NCI-H2081 treated with DMSO at 0.1 percent for 48 hours (cell line): ENCODE measurements at places on chromosomes 2 and 18.

DNA sequence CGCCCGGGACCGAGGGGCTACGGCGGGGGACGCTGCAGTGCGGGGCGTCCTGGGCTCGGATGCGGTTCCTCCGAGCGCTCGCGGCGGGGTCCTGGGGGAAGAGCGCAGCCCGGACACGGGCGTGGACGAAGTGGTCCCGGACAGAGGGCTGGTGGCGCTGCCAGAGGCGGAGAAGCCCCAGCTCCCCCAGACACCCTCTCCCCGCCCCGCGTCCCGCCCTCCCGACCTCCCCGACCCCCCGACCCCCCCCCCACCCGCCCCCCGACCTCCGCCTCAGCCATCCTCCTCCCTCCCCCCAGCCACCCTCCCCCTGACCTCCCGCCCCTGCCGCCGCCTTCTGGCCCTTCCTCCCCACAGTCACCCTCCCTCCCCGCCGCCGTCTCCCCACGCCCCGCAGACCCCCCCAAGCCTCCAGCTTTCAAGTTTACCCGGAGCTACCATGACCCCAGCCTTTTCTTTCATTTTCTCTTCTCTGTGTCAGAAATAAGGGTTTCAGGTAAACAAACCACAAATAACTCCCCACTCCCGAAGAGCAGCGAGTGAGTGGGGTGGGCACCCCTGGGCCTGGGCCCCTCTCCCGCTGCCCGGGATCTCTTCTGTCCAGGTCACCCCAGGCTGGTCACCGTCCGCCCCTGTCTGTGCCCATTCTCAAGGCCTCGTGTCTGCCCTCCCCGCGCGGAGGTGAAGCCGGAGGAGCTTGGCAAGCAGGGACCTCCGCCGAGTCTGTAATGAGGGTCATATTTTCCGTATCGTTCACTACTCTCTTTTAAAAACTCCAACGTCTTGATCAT is 5.1 kb downstream of the NFATC1 start:
- DNase-seq, result no peak

DNA sequence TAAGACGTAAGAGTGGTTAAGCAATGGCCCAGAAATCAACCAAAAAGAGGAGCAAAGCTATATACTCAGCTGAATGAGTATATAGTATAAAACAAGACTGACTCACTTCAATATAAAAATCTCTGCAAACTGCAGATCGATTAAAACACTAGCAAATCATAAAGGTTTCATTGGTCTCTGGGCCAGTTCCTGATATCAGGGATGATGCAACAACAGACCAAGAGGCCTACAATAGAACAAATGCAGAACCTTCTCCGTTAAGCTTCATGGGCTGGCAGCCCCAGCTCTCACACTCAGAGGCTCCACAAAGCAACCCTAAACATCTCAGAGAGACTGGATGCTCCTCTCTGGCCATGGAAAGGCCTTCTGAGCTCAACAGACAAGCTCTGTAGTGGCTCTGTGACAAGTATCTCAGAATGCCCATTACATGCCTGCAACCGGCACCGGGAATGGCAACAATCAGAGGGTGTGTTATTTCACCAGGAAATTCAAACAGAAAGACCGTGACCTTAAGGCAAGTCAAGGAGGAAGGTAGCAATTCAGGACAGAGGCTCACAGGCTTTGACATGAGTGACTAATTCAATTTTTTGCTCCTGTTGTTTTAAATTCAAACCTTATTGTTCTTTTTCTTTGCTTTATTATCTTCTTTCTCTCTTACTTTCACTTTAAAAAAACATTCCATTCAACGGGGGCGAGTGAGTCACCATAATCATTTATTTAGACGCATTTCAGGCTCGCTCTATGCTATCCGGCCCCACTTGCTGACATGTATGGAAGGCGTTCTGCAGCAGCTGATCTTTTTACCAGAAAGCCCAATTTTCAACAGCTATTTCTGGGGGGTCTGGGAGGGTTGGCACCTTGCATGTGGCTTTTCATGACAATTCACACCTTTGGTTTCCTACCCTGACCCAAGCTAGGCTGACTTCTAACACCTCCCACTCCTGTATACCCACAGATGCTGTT is 15.1 kb downstream of the CYRIA start:
- no peak for DNase-seq

DNA sequence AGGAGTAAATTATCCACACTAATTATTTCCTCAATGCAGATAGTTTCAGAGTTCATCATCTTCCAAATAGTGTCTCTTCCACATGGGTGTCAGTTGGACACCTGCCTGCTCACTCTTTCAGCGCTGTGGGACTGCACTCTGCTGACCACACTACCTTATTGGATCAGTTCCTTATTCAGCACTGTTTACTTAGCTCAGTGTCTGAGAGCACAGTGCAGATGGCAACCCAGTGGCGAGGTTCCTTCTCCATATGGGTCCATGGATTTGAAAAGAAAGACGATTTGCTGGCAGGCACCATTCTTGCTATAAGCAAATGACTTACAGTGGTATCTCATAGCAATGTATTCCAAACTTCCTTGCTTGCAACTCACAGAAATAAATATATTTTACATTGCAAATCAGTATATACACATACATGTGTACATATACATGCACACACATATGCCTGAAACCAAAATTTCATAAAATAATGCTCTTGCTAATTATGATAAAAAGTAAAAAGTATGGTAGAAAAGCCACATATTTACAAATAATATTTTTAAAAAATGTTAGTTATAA is 354.8 kb downstream of the INSIG2 start:
- no peak for DNase-seq

GRCh38 chr18:3878401-3878800 is 428.4 kb downstream of the TGIF1 start:
- no peak for DNase-seq

DNA sequence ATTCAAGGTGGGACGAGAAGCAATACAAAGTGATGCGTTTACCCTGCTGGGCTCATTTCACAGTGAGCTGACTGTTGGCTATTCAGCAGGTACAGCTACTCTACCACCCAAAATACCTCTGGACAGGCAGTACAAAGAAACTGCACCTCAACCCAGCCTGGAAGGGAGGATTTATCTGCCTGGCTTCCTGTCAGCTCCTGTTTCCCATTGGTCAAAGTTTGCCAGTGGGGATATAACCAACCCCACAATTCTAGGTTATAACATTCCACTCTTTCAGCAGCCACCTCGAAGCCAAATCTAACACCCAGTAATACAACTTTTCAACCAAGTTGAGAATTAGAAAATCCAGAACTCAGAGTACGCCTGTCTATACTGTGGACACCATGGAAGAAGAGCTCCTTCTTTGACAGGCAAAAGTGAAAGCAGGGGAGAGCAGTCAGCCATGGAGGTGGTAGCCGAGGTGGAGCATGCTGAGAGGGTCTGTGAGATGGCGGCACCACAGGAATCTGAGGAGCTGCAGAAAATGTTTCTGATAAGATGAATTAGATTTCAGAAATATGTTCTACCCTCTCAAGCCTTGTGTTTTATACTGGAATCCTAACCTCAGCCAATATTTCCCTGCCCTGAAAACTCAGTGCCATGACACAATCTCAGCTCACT is 10.8 kb downstream of the DUSP19 start:
- DNase-seq, result no peak

DNA sequence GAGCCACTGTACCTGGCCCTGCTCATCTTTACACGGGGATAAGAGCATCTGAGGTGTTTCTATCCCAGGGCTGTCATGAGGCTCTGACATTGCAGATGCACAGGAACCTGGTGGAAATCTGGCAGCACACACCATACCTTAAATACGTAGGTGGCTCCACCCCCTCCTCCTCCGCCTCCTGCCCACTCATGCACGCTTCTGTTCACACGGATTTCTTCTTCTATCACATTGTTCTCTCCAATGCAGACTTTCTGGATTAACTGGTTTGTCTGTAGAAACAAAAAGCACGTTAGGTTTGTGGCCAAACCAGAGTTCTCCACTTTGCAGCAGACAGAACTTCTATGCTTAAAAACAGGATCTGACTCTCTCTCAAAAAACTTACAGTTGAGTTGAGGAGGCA is 118.2 kb downstream of the CLIP4 start:
- DNase-seq, result no peak

DNA sequence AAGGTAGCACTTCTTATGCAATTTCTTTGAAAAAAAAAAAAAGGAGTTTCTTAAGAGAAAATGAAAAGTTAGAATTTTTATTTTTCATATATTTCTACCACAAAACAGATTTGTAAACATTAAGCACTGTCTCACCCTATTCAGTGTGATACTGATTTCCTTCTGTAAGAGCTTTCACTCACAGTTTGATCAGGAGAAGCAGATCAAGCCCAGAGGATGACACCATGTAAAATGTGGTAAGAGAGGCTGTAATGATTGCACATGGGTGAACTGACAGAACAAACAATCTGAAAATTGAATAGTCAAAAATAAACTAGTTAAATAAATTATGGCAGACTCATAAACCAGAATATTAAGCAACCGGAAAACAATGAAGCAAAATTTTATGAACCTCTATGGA is 54.5 kb downstream of the MEMO1 start:
- no peak for DNase-seq

DNA sequence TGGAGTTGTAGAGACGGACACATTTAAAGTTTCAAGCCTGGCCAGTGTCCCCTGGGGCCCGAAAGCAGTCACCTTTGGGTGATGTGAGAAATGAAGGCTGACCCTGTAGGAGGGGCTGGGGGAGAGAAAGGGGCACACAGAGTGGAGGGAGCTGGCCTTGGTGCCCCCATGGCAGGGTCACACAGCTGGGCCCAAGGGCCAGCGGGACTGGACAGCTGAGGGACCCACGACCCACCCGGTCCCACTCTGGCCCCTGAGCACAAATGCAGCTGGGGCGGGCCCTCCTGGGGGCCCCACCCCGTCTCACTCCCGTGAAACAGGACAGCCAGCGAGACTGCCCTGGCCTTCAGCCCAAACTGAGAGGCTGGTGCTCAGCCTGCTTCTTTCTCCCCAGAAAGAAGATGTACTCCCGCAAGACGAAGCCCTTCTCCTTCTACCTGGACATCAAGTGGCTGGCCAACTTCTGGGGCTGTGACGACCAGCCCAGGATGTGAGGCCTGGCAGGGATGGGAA is 6.1 kb downstream of the AGXT start:
- DNase-seq, result no peak

- DNase-seq, result no peak
These were observed 19.5 kb upstream of the ERCC3 start for GRCh38 chr2:127313406-127313805.

- DNase-seq, result no peak
These were observed 22.9 kb downstream of the TYMS start for GRCh38 chr18:680392-680791.

- no peak for DNase-seq
These were observed 44.1 kb upstream of the LHCGR start for GRCh38 chr2:48799601-48800000.

GRCh38 chr2:216033403-216033802 is 20.1 kb upstream of the MREG start:
- no peak for DNase-seq

- no peak for DNase-seq
These were observed 15.8 kb downstream of the BOLA3 start for GRCh38 chr2:74131901-74132300.

- no peak for DNase-seq
These were observed 65.0 kb downstream of the ROCK2 start for GRCh38 chr2:11279398-11279797.

DNA sequence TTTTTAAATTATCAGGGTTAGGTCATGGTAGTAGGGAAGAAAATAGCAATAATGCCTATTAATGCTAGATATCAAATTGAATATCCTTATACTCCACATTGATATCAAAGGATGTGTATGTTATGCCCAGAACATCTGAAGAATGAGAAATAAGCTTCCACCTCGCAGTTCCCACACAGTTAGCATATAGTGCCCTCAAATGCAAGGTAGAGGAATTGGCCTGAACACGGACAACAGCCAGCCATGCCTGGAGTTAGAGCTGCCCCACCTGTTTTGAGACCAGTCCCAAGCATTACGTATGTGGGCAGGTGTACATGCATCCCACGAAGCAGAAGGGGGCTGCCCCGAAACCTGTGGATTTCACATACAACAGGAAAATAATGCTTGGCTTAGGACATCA is 79.6 kb downstream of the SUMO1 start:
- DNase-seq, result no peak

DNA sequence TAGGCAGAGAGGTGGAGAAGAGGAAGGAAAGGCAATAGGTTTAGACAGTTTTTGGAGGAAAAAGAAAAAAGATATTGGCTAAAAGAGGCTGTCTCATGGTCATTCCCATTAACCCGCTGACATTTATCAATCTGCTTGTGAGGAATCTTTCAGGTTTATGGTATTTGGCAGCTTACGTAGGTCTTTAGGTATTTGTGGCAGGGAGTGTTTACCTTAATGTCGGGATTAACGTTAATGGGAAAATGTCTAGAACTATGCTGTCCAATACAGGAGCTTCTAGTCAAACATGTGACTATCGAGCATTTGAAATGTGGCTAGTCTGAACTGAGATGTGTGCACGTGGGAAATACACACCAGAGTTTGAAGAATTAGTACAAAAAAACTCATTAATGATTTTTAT is 144.2 kb downstream of the BABAM2 start:
- DNase-seq, result no peak

GRCh38 chr18:70464343-70465114 is 175.7 kb downstream of the SOCS6 start:
- DNase-seq, result peak; percentile 48

GRCh38 chr2:192546565-192546964 is 351.8 kb upstream of the TMEFF2 start:
- no peak for DNase-seq

DNA sequence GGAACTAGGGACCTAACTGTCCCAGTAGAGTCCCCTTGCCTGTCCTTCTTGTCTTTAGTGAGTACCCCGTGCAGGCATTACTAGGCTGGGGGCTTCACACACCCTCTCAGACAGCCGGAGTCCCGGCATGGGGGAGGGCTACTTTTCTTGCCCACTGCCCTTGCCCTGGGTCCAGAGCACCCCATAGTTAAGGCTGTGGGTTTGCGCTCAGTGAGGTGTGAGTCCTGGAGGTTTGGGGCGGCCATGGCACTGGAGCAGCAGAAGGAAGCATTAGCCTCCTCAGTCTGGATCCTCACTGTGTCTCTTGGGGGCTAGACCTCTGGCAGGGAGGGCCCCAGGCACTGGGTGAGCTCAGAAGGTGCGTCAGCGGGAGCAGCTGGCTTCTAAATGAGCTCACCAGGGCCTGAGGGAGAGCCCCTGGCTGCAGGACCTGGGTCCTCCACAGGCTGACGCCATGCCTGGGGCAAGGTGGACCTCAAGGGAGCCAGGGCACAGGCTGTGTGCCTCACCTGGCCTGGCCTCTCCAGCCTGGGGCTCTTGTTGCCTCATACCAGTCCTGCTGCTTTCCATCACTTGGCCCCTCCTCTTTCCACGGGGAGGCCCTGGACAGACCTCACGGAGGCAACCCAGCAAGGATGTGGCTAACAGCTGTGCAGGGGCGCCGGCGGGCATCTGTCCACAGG is 27.4 kb downstream of the HS6ST1 start:
- DNase-seq, result no peak
